Amniotic stem cell (primary cell): ENCODE measurements at places on chromosomes 2 and 18.

GRCh38 chr2:96506016-96506906, 1.1 kb upstream of the NEURL3 start:
- DNase-seq: no peak

DNA sequence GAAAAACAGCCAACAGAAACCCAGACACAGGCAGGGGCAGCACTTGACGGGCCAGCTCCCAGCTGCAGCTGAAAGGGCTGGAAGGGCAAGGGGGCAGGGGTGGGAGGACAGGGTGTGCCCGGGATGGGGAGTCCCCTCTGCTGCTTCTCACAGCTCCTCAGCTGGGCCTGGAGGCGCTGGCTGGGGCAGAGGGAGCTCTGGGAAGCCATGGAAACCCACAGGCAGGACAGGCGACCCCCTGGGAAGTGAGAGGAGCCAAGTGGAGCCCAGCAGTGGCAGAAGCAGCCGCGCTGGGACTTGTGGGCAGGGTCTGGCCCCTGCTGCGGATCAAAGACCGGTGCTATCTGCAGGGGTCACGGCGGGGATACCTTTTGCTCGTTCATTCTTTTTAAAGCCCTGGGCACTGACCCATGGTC, 20.7 kb downstream of the OTOF start:
- no peak for DNase-seq

- DNase-seq: no peak
These were observed 6.0 kb downstream of the CIAO1 start for GRCh38 chr2:96271995-96272394.

GRCh38 chr2:123080331-123080730, 944.8 kb upstream of the CNTNAP5 start:
- DNase-seq: no peak

DNA sequence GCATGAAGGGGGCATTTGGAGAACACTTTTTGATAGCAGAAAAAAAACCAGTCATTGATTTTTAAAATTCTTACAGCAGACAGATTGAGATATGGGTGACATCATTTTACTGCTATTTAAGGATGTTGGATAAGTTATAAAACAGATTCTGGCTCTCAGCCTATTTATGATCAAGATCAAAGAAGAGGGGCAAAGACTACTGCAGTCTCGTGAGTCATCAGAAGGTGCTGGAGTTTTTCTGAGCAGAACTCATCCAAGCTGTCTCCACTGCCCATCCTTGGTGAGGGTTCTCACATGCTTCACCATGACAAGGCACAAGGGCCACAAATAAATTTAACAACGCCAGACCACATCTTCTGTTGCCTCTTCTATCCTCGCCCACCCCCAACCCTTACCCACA, 58.8 kb downstream of the ST6GAL2 start:
- no peak for DNase-seq

GRCh38 chr2:137913169-137913568, 51.1 kb upstream of the HNMT start:
- DNase-seq: no peak

DNA sequence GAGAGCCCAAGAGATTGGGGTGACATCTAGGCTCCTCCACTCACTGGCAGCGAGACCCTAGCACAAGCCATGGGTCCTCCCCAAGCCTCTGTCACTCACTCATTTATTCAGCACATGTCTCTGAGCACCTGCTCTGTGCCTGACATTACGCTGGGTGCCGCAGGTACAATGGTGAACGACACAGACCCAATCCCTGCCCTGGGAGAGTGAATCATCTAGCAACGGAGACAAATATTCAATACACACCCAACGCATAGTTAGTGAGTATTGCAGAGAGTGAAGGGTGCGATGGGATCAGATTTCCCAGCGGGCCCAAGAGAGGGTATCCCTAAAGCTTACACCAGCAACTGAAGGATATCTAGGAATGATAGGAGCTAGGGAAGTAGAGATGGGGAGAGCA, 45.5 kb downstream of the ZFP36L2 start:
- no peak for DNase-seq

DNA sequence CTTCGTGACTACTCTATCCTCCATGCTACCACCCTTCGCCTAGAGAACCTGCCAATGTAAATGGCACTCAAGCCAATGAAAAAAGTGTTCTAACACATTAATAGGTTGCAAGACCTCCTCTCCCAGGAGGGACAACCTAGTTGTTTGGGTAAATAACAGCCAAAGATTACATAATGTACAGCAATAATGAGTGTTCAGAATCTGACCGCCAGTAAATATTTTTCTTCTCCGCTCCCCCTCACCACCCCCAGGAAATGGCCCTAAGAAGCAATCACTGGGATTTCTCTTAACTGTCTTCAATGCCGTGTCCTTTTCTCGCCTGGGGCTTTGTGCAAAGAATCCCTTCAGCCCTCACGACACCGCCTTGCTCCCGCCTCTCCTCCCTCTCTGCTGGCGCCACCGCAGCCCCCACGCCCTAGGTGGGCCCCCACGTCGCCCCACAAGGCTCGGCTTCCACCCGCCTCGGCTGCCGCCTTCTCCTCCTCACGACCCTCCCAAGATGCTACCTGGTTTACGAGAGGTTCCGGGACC, 458 bp downstream of the HYCC2 start:
- DNase-seq: no peak

DNA sequence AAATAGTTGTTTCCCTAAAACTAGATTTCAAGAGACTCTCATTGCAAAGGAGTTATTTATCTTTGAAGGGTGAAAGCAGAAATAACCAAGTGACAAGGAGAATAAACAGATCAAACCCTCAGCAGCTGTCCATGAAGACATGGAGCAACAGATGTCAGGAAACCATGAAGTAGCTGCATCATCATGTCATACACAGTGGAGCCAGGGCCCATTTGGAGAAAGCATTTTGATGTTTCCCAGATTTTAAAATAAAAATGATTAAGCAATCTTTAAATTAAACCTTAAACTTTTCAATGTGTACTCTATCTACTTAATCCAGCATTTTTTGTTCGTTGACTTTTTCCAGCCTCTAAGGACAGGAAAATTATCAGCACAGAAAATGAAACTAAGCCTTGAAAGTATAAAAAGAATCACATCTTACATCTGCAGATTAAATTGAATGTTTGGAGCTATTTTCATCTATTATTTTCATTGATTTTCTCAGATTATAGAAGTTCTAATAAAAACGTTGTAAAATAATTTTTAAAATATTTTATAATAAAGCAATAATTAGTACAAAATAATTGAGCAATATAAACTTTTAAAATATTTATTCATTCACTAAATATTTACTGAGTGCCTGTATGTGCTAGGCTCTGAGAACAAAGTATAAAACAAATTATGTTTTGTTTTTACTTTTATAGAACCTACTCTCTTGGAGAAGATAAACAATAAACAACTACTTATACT, 860.1 kb downstream of the BCL11A start:
- no peak for DNase-seq

GRCh38 chr18:6891788-6892187, 162.3 kb downstream of the ARHGAP28 start:
- no peak for DNase-seq

DNA sequence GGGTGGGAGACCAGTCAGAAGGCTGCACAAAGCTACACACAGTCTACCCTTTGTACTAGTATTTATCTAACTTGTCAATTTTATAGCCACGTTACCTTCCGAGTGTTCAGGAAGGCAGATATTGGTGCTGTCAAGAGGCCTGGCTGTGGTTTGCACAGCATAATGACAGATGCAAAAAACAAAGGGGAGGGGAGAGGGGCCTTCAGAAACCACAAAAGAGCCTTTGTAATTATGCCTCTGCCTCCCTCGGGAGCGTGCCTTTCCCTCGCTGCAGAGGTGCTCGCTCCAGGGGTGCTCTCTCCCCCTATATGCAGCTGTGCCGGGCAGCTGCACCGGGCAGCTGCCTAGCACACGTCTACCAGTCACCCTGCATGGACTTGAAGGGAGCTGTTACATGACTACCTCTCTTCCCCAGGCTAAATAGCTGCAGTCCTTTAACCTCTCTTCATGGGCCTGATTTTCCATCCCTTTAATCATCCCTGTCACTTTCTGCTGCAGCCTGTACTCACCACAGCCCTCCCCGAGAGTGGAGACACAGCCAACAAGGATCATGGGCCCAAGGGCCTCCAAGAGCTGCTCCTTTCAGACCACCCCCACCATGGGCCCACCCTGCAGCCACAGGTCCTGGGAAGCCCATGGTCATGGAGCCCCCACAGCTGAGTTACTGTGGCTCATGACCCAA, 168.4 kb upstream of the PKDCC start:
- DNase-seq: no peak

GRCh38 chr2:68196120-68196716, 38.5 kb downstream of the PNO1 start:
- DNase-seq: no peak

- DNase-seq: peak; percentile 3
These were observed 127.8 kb downstream of the STK39 start for GRCh38 chr2:168119515-168120141.

- DNase-seq: no peak
These were observed 24.1 kb downstream of the GULP1 start for GRCh38 chr2:188315750-188316149.

DNA sequence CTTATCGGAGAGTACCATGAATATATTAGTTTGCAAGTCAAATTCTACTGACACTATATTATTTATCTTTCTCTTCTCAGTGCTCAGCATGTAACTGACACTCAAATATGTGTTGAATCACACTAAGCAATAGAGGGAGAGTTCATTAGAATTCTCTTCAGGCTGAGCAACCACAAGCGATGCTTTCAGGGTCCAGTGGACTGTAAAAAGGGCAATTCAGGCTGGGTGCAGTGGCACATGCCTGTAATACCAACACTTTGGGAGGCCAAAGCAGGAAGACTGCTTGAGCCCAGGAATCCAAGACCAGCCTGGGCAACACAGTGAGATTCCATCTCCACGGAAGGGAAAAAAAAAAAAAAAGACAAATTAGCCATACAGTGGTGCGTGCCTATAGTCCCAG, 16.3 kb downstream of the PDE6D start:
- no peak for DNase-seq

- no peak for DNase-seq
These were observed 141.8 kb downstream of the MEIS1 start for GRCh38 chr2:66576561-66577320.

- no peak for DNase-seq
These were observed 83.5 kb upstream of the RAB12 start for GRCh38 chr18:8525692-8526091.

GRCh38 chr2:15942711-15943345, 2.5 kb downstream of the MYCN start:
- no peak for DNase-seq

DNA sequence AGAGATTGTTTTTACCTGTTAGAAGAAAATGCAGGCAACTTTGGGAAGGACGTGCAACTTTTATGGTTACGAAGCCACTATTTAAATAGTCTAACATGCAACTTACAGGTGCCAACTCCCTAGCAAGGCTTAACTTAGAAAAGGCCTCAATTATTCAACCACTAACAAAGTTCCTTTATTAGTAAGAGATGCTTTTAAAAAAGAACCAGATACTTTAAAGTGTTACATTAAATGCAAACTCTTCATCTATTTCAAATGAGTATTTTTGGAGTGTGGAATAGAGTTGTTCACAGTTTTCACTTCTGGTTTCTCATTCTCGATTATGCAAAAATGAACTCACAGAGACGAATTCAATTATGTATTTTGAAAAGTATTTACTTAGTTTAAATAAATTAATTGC, 51.7 kb downstream of the PELI1 start:
- no peak for DNase-seq

GRCh38 chr2:128435576-128436478, 117.2 kb upstream of the HS6ST1 start:
- DNase-seq: no peak

DNA sequence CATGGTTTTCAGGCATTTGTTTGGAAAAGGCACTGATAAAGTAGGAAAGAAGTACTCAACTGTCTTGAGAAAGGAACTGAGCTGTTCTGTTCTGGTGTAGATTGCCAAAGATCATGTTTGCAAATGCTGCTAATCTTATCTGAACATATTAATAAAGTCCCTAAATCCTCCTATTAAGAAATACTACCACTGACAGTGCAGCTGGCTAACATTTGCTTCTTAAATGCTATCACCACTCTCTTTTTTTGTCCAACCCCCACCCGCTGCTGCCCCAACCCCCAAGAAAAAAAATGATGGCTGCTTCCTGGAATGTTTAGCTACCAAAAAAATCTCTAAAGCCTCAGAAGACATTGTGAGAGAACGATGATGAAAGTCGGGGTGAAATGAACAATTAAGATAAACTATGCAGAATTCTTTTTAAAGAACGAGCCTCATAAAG, 130.7 kb downstream of the CCBE1 start:
- no peak for DNase-seq

DNA sequence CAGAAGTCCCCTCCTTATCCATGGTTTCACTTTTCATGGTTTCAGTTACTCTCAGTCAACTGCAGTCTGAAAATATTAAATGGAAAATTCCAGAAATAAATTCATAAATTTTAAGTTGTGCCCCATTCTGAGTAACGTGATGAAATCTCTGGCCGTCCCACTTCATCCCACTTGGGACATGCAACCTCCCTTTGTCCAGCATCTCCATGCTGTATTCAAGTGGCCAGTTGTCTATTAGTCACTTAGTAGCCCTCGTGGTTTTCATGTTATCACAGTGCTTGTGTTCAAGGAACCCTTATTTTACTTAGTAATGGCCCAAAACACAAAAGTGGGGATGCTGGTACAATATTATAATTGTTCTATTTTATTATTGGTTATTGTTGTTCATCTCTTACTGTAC, 18.0 kb upstream of the DAPL1 start:
- DNase-seq: no peak

GRCh38 chr2:159076241-159076640, 107.8 kb downstream of the TANC1 start:
- no peak for DNase-seq

DNA sequence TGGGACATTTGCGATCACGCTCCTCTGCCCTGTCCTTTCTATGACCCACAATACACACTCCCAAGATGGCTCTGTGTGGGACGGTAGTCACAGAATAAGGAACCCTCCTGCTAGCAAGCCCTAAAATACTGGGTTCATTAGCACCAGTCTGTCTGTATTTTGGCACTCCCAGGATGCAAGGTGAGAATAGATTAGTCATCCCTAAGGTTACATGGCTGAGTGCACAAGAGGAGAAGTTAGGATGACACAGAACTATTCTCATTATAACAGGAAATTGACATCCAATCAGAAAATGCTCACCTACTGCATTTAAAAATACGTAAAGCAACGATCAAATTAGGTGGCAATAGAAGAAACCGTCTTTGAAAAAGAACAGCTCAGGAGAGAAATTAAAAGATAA, 590.2 kb downstream of the EPHA4 start:
- no peak for DNase-seq

GRCh38 chr18:35888329-35888728, 84.2 kb upstream of the RMP24 start:
- no peak for DNase-seq

- DNase-seq: no peak
These were observed 38.4 kb downstream of the TBC1D8 start for GRCh38 chr2:101112772-101113157.

GRCh38 chr2:148603562-148603920, 41.0 kb upstream of the EPC2 start:
- no peak for DNase-seq

DNA sequence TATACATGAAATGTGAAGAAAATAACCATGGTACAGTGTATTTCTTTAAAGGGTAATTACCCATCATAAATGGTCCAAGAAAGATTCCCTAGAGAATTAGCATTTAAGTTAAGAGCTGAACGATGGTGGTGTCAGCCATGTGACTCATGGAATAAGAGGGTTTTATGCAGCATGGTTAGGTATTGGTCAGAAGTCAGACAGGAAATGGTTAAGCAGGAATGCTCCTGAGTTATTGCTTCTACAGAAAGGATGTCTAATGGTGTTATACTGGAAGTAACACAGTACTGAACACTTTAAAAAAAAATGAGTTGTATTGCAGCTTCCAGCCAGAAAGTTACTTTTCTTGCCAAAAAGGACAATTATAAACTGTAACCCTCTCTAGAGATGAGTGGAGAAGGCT, 72.7 kb upstream of the UBE2E3 start:
- no peak for DNase-seq
